HT1080 (cell line): ENCODE measurements at places on chromosomes 1 and 21. TPM values are rescaled to one million over a fixed set of nuclear protein-coding genes. Genes with fewer than 3 reads are reported as not detected.

DNA sequence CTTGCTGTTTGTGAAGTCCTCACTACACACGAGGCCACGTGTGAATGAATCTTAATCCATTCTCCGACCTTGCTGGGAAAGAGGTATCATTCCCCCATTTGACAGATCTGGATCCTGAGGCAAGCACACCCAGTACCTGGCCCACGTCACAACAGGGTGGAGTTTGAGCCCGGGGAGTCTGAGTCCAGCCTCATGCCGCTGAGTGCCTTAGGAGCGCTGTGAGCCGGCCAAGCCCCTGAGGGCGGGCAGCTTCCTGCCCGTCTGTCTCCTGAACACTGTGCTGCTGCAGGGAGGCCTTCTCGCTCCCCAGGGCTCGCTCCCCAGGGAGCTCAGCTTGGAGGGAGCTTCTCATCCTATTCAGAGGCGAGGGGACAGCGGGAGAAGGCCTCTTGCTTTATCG is 29.7 kb downstream of the SLC45A1 start:
- no peak for DNase-seq

DNA sequence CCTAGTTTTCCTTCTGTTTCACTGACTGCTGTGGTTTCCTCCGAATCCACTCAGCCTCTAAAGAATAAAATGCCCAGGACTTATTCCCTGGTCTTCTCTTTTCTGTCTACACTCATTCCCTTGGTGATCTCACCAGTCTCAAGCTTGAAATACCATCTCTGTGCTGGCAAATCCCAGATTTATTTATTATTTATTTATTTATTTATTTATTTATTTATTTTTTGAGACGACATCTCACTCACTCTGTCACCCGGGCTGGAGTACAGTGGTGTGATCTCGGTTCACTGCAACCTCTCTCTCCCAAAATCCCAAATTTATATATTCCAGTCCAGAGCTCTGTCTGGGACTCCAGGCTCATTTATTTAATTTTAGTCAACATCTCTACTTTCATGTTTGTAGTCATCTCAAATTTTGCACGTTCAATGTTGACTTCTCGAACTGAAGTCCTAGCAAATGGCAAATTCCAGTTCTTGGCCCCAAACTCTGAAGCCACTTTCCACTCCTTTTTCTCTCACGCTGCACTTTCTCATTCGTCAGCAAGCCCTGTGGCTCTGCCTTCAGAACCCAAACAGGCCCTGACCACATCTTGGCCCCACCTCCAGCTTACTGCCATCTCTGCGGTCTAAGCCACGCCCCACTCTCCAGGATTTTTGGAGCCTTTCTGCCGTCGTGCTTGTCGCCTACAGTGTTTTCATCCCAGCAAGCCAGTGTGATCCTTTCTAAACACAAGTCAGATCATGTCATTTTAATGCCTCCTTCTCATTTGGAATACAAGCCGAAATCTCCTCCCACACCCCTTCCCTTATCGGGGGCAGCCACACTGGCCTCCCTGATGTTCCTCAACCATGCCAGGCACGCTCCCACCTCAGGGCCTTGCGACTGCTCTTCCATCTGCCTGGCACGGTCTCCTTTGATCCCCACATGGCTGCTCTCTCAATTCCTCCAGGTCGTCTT is 14.2 kb upstream of the TENT5B start:
- peak; percentile 50 for DNase-seq

DNA sequence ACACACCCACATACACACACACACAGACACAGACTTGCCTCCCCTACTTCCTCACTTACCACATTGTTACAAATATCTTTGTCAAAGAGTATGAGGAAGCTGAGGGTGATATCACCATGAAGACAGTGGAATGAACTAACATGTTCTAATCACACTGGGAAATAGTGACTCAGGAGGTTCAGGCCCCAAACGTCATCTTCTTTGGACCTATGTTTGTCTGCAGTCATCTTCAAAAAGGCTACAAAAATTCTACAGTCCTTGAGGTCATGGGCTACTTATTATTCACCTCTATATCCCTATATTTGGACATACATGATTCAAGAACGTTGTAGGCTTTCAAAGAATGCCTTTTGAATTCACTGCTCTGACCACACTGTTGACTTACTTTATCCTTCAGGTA is 2.1 kb upstream of the LCE2C start:
- peak; percentile 9 for DNase-seq

- DNase-seq: no peak
These were observed 6.2 kb downstream of the ERO1B start for GRCh38 chr1:236275586-236275985.

DNA sequence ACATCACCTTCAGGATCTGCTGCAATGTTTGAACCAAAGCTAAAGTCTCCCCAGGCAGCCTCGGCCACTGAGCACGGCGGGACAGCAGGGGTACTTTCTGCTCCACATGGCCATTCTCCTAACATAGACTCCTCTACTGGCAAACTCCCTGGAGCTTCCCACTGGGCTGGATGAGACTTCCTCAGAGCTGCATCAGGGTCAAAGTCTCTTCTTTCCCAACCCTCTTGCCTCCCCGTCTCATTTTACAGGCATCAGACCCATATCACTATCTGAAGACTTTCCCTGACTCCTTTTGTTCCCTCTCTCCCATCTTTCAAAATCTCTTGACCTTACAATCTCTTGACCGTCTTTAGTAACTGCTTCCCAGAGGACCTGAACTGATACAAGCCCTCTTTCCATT is 42.2 kb upstream of the KIRREL1 start:
- no peak for DNase-seq

- no peak for DNase-seq
These were observed 39.9 kb upstream of the INSL5 start for GRCh38 chr1:66840929-66841328.

DNA sequence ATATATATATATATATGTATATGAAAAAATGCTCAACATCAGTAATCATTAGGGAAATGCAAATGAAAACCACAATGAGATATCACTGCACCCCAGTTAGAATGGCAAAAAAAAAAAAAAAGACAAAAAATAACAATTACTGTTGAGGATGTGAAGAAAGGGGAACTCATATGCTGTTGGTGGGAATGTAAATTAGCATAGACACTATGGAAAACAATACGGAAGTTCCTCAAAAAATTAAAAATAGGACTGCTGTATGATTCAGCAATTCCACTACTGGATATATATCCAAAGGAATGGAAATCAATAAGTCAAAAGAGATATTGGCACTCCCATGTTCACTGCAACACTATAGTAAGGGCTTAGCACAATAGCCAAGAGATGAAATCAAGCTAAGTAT is 41.5 kb upstream of the CTBS start:
- no peak for DNase-seq

- DNase-seq: no peak
These were observed 321.5 kb downstream of the NPHP4 start for GRCh38 chr1:5670590-5671350.

GRCh38 chr1:87111659-87112371 is 197.4 kb downstream of the HS2ST1 start:
- no peak for DNase-seq

- DNase-seq: no peak
These were observed 64.6 kb upstream of the LRP8 start for GRCh38 chr1:53392460-53392859.

DNA sequence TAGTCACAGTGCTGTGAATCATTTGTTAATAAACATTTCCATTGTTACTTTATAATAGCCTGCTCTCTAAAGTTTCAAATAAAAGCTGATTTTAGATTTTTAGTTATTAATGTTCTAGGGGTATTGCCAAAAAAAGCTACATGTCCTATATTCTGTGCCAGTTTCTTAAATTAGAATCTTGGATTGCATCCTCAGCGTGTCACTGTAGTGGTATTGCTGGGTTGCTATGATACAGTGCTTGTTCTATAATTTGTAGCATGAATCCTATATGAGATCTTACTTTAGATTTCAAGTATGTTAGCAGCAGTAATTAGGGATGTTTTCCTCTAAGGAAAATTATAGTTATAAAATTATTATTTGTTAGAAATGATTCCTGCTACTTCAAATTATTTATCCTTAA is 16.4 kb downstream of the PPP2R5A start:
- no peak for DNase-seq

Gene HSF2BP
- total RNA-seq: 0.77 and 1.4 TPM in 2 replicates

Gene EXTL1
- total RNA-seq: not detected in 2 replicates

Gene FRRS1
- 1.9 and 4.0 TPM in 2 replicates for total RNA-seq

Gene KCNK1
- 5.2 and 7.6 TPM in 2 replicates for total RNA-seq

Gene C1orf210
- total RNA-seq: not detected in 2 replicates

Gene PLPPR4
- 0.05 TPM in 1 of 2 replicates, not detected in the other for total RNA-seq

Gene KHDC4
- total RNA-seq: 31.2 and 36.2 TPM in 2 replicates

Gene DIPK1A
- total RNA-seq: 2.3 and 2.9 TPM in 2 replicates
